G401 (cell line): ENCODE measurements at places on chromosomes 5 and 9. TPM values are rescaled to one million over a fixed set of nuclear protein-coding genes. Genes with fewer than 3 reads are reported as not detected.

DNA sequence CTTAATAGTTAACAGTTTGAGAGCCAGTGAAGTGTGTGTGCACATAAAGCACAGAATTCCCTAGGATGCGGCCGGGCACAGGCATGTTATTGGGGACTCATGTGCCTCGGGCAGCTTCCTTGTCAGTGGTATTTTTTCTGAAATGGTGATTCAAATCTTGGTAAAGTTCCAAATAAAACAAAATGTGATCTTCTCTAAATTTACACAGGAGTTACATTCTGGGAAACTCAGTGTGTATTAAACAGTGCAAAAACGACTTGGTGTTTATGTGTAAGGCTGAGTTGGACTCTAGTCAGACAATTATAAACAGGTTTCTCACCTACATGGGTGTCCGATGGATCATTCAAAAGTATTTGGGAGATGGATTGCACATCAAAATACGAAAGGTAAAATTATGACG lies 48.9 kb downstream of the BOD1 start:
- DNase-seq: no peak

GRCh38 chr9:84387821-84388220 lies 47.3 kb upstream of the SLC28A3 start:
- no peak for DNase-seq

DNA sequence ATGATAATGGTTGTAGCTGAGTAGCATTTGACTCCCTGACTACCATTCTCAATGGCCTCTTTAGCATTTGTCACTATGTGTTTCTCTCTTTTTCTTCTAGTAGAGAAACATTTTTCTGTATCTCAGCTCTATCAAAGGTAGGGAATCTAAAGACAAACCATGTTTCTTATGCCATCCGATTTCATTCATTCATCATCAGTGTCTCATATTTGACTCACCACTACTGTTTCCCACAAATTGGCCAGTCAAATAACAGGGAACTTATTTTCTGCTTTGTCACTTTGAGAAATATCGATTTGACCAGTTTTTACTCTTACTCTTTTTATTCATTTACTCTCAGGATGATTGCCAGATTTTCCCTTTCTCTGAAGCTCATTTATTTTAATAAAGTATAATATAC lies 282.3 kb downstream of the TMEM167A start:
- no peak for DNase-seq

DNA sequence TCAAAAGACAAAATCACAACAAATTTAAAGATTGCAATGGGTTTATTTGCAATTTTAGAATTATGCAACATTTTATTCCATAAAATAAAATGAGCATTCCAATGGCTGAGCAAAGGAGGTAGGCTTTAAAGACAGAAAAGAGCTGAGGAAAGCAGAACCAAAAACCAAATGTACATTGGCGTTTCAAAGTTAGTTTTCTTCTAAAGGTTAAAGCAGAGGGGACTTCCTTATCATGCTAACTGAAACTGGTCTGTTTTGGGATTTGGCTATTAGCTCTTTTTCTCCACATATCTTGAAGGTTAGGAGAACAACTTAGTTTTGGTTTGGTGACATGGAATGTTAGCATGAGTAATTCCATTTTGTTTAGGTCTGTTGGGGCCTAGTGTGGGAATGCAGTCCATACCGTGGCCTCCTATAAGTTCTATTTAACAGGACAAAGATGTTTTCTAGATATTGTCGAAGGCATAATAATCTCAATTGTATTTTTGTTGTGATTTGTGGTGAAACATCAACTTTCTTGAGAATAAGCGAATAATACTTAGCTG lies 20.3 kb downstream of the DCP2 start:
- no peak for DNase-seq

DNA sequence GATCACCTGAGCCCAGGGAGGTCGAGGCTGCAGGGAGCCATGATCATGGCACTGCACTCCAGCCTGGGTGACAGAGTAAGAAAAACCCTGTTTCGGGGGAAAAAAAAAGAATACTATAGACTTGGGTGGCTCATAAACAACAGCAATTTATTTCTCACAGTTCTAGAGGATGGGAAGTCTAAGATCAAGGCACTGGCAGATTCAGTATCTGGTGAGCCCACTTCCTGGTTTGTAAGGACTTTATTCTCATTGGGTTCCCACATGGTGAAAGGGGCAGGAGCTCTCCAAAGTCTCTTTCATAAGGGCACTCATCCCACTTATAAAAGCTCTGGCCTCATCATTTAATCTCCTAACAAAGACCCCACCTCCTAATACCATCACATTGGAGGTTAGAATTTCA lies 8.7 kb downstream of the HINT1 start:
- no peak for DNase-seq

- no peak for DNase-seq
Observed at GRCh38 chr5:149447373-149448367, 68.6 kb upstream of the IL17B start.

DNA sequence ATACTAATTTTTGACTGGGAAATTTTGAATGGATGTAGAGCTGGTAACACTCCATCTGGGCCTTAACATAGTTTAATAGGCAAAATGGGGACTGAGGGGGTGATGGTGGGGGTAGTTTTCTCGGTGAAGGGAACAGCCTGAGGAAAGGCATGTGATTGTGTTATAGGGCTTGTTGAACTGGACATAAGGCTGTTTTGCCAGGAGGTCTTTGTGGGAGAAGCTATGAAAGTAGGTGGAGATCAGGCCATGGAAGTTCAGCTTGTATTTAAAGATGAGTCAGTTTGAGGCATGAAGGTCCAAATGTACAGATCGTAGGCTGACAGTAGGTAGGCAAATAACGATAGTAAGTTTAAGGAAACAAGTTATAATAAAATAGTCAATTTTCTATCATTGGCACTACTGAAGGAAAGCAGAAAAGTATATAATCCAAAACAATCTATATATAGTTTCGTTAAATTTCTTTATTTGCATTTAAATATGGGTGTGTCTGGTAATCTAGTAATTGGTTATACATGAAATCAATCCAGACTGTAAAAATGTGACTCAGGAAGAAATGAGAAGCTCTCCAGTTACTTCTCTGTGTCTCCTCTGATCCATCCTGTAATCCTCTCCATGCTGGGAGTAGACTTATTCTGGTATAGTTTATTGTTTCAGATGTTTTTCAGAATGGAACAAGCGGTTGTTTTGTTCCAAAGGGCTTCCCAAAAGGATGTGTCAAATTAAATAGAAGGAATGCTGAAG lies 2.8 kb downstream of the CSNK1G3 start:
- DNase-seq: no peak

Gene MRNIP
- total RNA-seq: 22.0 and 38.5 TPM in 2 replicates

Gene ANKRD31
- 1.8 and 2.8 TPM in 2 replicates for total RNA-seq

Gene COL15A1
- not detected in 2 replicates for total RNA-seq
